ENCODE measurements at places on chromosomes 2 and 18.

GRCh38 chr18:61853855-61854254 lies 39.0 kb downstream of the RNF152 start:
- DNase-seq = no peak

DNA sequence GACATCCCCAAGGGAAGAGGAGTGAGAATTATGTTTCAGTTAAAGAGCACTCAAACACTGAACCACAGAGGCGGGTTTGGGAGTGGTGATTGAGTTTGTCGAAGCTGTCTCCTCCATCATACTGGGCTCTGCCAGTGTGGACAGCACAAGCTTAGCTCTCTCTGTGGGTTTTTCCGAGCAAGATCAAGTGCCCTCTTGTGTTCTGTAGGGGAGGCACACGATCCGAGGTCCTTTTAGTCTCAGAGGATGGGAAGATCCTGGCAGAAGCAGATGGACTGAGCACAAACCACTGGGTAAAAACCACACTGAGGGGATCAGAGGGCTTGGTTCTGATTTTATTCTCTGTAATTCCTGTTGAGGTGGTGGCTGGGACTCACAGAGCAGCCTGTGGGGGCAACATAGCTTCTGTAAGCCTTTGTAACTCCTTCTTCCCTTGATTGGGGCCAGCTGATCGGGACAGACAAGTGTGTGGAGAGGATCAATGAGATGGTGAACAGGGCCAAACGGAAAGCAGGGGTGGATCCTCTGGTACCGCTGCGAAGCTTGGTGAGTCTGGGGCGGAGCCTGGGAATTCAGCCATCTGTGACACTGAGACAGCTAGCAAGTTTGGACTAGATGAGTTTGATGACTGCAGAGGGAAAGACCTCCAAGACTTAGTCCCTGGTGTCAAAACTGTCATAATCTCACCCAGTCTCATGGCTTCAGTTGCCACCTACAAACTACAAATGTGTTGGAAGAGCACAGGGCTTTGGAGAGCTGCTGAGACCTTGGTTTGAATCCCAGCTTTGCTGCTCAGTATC lies 2.0 kb downstream of the NAGK start:
- DNase-seq = no peak

GRCh38 chr2:142940606-142941223 lies 63.3 kb downstream of the KYNU start:
- DNase-seq = no peak

GRCh38 chr2:29011418-29012060 lies 30.4 kb downstream of the TOGARAM2 start:
- DNase-seq = peak; percentile 46

All from activated T-helper 1 cell treated with anti-CD3 and anti-CD28 coated beads, Interleukin-2, amount 50 U/mL, for 16 hours (primary cell).